ENCODE measurements at places on chromosomes 5 and 9.

GRCh38 chr9:82665324-82665723 is 397.6 kb downstream of the RASEF start:
- no peak for DNase-seq

DNA sequence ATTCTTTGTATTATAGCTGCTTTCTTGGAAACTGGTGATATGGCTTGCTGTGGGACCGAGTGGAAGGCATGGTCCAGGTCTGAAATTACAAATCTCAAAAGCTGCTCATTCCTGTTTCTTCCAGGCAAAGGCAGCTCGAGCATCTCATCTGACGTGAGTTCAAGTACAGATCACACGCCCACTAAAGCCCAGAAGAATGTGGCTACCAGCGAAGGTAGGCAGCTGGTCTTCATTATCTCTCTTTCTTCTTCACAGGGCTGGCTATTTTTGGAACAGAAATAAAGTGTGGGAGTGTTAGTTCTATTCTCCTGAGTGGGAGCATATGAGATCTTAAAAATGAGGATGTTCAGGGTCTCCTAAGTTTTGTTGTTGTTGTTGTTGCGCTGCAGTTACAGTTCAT is 115.9 kb downstream of the FBXL7 start:
- no peak for DNase-seq

- DNase-seq, result no peak
These were observed 406.7 kb downstream of the GABRG2 start for GRCh38 chr5:162474239-162474638.

DNA sequence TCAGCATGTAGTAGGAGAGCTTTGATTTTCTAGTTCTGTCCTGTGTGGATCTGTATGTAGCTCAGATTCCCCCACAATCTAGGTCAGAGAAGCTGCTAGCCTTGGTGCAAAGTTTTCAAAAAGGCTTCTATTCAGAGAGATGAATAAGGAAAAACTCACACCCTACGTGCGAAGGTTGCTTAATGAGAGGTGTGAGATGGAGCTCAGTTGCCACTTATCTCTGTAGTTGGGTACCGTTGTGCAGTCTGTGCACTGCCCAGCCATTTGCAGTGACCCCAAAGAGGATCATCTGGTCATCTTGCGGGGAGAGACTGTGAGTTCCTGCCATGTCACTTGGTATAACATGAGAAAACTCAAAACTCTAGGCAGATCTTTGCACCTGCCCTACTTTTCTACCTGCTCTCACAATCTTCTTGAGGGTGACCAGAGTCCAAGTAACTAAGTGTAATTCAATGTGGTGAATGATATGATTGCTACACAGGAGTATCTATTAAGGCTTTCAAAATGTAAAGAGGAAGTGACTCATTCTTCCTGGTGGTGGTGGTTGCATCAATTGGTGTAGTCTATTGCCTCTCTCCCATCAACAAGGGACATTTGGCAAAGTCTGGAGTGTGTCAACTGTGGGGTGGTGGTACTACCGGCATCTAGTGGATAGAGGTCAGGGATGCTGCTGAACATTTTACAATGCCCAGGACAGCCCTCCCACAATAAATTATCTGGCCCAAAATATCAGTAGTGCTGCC is 65.2 kb downstream of the TMC1 start:
- DNase-seq, result peak; percentile 67

- no peak for DNase-seq
These were observed 72.4 kb upstream of the SNX2 start for GRCh38 chr5:122702524-122702875.

- no peak for DNase-seq
These were observed 20.7 kb downstream of the ANKRA2 start for GRCh38 chr5:73544429-73545402.

DNA sequence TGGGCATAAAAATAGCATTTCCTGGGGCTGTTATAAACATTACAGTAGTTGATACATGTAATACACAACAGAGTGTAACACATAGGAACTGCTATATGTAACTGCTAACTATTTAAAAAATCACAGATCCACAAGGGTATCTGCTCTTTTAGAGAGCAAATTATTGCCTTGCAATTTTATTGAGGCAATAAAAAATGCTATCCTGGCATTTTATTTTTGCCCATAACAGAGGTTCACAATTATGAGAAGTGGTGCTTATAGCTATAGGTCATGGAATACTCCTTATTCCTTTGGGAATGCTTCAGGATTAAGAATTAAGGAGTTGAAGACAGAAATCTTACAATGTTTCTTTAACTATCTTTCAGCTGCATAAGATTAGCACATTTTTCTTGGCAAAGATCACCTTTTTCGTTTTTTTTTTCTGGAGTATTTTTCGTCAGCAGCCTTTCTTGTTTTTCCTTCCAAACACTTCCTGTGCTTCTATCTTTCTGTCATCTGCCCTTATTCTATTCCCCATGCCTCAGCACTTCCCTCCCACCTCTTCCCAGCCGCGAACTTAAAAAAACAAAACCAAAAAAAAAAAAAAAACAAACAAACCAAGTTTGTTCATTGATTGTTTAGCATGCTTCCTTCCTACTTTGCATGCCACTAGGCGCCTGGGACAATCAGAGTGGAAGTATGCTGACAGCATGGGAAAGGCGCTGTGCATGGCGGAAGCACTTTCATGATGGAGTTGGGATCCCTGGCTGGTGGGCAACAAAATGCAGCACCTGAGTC is 264.2 kb downstream of the MAST4 start:
- DNase-seq, result peak; percentile 36

- peak; percentile 95 for DNase-seq
These were observed 19.0 kb downstream of the STOM start for GRCh38 chr9:121350993-121351561.

DNA sequence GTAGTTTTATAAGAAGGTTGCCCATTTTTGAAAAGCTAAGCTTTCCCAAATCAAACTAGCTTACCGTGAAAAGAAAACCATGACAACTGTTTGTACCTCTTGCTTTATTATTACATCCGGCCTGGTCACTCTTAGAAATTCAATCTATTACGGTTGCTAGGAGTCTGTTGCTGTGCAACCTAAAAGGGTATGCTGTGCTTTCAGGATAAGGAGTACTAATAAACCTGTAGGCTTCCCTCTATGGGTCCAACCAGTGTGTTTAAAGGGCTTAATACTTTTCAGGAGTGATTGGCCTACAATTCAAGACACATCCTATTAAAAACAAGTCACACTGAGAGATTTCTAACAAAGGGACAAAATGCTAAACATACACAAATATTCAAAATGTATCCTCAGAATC is 27.1 kb downstream of the RFX3 start:
- peak; percentile 79 for DNase-seq

DNA sequence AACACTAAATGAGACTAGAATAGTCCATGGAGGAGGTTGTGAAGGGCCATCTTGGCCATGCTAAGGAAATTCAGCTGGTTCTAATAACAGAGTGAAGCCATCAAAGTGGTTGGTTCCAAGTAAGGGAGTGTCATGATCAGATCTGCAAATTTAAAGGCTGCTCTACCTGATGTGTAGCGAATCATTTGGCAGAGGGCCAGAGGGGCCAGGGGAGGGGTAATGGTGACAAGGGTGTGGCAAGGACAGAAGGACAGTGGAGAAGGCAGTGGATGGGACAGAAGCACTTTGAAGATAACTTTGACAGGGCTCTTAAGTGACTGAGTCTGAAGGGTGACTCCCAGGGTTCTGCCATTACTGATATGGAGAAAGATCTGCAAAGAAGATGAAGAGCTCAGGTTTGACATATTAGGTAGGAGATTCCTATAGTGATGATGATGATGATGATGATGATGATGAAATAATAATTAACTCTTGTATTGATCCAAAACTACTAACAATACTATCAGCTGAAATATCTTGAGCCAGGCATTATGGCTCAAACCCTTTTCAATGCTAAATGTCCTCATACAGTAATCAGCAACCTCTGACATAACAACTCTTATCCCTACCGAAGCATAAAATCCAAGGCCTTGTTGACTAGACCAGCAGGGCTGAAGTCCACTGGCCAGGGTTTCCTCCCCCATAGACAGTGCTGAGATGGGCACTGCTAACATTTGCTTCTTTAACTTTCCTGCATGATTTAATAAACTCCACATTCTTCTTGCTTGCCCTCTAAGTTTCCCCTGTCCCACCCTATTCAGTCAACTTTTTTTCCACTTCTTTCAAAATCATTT is 20.0 kb downstream of the KIAA1191 start:
- no peak for DNase-seq

GRCh38 chr9:134372581-134373267 is 46.5 kb downstream of the RXRA start:
- DNase-seq, result no peak

DNA sequence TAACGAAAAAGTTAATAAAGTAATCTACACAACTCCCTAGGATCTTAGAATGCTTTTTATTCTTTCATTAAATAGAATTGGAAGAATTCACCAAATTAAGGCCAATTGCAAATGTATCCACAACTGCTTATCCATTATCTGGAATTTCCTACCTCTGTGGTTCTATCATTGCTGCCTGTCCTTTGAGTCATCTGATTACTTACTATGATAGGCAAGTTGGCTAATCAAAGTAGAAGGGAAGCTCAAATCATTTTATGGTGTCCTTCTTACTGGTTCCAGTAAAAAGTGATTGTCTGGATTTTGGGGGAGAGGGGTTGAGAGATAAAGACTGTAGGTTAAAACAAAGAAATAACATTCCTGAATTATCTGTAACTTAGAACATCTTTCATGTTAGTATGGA is 161.4 kb upstream of the GNA14 start:
- DNase-seq, result no peak

- no peak for DNase-seq
These were observed 13.5 kb upstream of the DRD1 start for GRCh38 chr5:175457466-175457865.

- no peak for DNase-seq
These were observed 17.8 kb upstream of the C9orf72 start for GRCh38 chr9:27591093-27591492.

- DNase-seq, result no peak
These were observed 4.8 kb upstream of the IER5L start for GRCh38 chr9:129182625-129183494.

DNA sequence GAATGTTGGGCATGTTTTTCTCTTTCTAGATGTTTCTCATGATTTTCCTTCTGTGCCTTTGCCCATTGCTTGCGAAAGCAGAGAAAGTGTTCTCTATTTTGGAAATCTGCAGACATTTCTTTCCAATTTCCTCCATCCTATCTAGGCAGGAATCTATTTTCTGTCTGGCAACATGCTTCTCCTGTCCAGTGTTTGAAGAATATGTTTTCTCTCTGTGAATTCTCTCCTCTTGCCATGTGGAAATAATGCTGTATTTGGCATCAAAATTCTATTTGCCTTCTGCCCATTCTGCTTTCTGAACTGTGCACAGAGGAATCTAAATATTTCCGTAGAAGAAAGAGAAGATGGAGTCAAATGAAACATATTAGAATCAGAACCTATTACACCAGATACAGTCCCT is 833.3 kb downstream of the CDH9 start:
- DNase-seq, result no peak

DNA sequence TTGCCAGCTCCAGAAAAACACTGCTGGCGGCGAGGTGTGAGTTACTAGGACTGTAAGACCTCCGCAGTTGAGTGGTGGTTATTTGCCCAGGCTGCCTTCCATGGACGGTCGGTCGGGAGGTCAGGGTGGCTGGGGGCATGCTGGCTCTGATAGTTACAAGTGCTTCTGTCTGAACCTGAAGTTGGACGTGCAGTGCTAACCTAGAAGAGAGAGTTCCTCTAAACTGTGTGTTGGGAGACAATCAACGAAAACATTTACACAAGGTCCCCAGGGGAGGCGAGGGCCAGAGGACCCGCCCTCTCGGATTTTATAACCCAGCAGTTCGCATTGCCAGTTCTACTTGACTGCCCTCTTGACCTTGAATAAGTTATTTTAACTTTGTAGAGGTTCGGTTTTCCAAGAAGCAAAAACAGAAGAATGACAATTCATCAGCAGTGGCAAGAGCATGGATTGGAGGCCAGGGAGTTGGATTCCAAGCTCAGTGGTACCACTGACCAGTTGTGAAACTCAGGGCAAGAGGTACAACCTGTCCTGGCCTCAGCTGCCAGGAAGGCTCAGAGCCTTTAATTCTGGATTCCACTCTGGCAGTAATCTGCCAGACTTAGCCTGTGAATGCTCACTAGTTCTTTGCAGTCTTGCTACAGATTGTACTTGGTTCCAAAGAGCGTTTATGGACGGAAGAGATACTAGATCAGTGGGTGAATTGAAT is 28.7 kb upstream of the PDE8B start:
- DNase-seq, result no peak

DNA sequence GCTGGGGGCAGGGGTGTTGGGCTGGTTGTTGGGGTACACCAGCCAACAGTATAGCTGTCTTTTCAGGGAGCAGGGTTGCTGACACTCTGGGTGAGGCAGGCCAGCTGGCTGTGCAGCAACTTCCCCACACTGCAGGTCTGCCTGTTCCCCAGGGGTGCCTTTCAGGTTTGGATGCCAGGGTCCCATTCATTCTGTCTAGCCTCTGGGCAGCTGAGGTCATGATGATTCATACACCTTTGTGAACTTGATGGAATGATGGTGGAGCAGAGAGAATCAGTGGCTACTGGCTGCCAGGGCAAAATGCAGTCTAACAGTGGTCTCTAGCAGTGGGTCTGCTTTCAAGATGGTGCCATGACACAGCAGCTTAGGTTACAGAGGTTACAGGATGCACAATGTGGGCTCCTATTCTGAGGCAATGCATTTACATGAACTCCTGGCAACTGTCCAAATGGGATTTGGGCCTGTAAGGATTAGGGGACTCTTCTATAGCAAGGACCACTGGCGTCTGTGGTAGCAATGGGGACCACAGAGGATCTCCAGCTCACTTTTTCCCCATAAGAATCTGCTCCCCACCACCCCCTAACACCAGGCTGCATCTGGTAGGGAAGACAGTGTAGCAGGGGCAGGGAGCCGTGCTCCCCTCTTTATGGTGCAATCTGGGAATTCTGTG is 103.7 kb downstream of the FEM1C start:
- no peak for DNase-seq

DNA sequence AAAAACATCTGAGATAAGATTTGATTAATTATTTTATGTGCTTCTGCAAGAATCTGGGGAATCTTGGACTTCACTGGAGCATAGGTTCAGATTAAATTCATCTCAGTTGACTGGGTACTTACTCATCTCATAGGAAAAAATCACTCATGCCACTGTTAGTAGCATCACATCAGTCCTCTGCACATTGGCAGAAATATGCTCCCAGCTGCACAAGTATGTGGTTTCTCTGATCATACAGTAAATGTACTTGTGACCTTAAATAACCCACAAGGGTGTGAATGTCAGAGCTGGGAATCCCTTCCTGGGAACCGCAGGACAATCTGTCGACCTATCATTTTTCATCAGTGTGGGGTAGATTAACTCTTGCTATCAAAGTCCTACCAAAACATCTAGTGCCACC is 203.7 kb upstream of the SLC24A2 start:
- DNase-seq, result peak; percentile 66

DNA sequence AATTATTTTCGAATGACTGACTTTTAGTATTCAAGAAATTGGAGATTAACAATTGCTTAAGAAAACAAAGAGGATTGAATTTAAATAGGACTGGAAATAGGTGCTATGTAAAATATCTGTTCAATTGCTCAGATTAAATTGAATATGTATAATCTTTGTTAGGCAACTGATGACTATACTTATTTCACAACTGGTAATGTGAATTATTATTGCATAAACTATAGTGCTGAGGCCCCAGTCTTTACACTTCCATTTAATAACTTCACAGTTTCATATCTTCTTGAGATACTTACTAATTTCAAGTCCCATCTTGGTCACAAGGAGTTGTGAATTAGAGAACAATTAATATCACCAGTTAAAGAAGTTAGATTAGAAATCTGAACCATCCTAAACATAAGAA is 16.7 kb downstream of the CEP78 start:
- no peak for DNase-seq

- DNase-seq, result peak; percentile 81
These were observed 54.7 kb downstream of the ANXA2R start for GRCh38 chr5:42985129-42986037.

All from astrocyte of the spinal cord (primary cell).